ENCODE measurements at places on chromosomes 11 and 22.

DNA sequence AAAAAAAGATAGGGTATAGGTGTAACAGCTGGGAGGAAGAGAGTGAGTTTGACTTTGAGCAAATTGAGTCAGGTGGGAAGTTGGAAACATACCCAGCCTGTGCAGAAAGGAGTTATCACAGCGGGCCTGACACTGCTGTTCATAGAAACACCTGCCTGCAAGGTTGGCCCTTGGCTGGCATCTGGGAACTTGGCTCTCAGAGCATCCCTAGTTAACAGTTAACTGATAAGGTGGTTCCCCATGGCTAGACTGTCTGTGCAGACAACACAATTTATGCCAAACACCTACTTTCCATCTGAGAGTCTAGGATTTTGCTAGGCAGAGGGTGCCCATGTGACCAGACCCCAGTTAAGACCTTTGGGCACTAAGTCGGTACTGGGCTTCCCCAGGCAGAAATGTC is 31.4 kb downstream of the ADAMTS8 start:
- DNase-seq, result no peak

DNA sequence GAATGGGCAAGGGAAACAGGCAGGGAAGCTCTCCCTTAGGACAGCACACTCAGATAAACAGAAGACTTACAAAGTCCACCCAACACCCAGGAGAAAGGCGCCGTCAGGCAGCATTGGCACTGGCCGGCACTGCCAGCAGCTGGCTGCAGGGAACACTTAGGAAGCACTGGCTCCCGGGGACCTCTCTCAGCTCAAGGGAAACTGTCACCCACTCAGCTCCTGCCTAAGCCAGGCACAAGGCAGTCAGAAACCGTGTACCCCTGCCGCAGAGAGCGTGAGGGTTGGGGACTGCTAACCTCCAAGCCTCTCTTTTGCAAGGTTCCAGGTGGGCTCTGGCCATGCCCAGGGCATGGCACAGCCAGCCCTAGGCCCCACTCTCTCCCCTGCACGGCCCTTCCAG is 64.7 kb downstream of the DGCR2 start:
- DNase-seq, result no peak

- no peak for DNase-seq
Measured at GRCh38 chr11:111541254-111542061, 938 bp downstream of the LAYN start.

DNA sequence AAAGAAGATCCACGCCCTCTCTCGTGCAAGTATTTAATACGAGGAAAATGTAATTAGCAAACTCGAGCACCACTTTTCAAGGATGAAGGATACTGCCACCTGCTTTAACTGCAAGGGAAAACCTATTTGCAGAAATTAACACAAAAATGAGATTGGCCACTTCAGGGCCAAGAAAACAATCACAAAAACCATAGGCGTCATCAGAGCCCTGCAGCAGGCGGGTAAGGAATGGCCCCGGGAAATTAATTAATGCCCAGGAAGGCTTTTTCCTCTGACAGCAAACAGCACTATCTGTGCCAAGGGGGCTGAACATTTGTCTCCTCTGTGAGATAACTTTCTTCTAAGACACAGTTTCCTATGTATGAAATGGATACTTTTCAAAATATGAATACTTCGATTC is 255.7 kb downstream of the CTTN start:
- no peak for DNase-seq

DNA sequence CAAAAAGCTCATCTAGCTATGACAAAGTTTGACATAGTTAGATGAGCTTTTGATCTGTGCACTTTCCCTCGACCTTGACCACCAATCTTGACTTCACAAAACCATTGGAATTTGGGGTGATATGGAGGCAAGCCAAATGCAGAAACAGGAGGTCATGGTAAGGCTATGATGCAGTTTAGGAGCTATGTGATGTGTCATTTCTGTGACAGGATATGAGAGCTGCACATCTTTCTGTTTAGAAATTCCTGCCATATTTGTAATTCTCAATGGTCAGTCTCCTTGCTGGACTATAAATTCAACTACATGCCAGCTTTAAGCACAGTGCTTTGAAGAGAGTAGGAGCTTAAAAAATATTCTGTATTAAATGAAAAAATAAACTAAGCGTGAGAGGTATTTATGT is 12.9 kb downstream of the OR51B6 start:
- no peak for DNase-seq

DNA sequence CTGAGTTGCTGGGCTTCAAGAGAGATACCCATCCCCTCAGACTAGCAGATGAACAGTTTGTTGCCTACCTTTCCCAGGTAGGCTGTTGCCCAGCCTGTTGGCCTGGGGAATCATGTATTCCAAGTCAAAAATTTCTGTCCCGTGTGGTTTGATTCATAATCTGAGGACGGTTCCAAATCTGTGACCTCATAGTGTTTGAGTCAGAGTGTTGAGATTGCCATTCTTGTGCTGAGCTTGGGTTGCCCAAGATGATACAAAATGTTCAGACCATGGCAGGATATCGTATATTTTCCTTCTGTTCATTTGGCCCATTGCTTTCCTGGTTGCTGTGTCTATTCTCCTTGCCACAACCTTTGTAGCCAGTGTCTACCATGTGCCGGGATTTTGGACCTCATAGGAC is 64.3 kb downstream of the CYB5R2 start:
- no peak for DNase-seq

- no peak for DNase-seq
Measured at GRCh38 chr11:59262177-59262818, 49.6 kb upstream of the MPEG1 start.

GRCh38 chr11:113373306-113373705 is 14.3 kb upstream of the ANKK1 start:
- no peak for DNase-seq

GRCh38 chr11:4527926-4528325 is 17.1 kb upstream of the OR52M1 start:
- no peak for DNase-seq

DNA sequence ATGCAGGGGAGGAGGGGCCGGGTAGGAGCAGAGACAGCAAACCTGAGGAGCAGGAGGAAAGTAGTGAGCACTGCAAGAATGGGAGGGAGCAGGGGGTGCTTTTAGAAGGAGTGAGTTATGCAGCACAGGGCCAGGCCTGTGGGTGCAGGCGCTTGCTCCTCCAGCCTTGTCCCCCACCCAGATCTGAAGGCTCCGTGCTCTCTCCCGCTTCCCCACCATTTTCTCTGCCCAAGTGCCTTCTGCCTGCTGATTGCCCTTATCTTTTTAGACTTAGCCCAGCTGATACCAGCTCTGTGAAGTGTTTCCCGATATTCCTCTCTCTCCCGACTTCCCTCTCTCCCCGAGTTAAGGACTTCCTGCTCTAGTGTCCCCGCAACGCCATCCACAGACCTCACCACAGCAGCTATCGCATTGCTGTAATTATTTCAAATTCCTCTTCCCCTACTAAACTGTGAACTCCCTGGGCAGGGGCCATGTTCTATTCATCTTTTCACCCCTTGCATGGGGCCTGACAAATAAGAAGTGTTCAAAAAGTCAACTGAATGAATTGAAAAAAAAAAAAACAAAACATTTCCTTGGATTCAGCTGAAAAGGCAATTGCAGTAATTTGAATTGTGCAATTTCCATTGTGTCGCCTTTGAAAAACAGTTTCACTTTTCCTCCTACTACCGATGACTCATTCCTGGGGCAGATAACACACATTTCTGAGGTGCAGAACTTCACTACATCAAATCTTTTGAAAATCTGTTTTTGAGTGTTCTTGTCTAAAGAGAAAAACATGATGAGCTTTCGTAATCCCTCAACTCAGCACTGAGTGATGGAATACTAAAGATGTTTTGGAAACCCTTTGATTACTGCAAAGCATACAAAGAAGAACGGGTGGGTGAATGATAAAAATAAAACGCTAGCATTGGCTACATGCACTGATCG is 69.7 kb upstream of the BMAL1 start:
- DNase-seq, result peak; percentile 15

DNA sequence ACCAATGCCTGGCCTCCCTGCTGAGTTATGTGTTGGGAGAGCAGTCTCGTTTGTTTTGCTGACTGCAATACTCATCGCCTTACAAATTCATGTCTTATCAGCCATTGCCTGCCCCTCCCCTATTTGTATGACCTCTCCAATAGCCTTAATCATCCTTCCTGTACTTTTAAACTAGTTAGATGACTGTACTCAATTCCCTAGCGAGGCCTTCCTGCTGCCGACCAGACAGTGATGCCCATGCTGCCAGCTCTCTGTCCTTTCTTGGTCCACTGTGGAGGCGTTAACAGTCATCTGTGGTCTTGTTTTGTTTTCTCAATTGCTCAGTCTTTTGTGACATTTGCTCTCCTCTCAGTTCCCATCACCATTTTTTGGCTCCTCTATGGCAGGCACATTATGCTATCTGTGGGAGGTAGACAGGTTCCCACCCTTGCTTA is 20.3 kb upstream of the YPEL1 start:
- no peak for DNase-seq

- DNase-seq, result no peak
Measured at GRCh38 chr11:13761716-13762115, 93.2 kb downstream of the FAR1 start.

GRCh38 chr11:132784441-132784840 is 747.9 kb downstream of the OPCML start:
- no peak for DNase-seq

- no peak for DNase-seq
Measured at GRCh38 chr11:110160437-110160836, 67.2 kb downstream of the ZC3H12C start.

DNA sequence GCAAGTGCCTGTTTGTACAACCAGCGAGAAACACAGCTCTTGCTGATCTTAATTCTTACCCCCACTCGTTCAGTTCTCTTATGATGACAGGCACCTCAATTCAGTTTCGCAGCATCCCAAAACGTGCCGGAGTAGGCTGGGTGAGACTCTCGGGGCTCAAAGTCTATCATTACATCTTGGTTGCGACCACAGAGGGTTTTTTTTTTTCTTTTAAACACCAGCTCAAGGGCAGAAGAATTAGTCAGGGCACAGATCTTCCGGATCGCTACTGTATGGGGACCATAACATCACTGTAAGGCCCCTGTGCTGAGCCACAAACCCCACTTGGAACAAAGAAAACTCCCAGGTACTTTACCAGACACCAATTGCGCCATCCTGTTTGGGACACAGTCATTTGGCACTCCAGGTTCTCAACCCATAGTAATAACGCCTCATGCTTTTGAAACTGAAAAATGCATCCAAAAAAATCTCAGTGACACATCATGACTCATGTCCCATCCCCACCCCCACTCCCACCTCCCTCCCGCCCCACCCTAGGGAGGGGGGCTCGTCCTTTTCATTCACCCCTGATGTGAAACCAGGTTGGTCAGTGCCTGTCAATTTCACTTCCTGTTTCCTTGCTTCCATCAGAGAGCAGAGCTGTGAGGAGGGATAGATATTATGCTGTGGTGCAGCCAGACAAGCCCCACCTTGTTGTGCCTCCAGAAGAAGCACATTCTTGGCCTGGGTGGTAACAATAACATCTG is 41.0 kb upstream of the CD5 start:
- DNase-seq, result peak; percentile 79

DNA sequence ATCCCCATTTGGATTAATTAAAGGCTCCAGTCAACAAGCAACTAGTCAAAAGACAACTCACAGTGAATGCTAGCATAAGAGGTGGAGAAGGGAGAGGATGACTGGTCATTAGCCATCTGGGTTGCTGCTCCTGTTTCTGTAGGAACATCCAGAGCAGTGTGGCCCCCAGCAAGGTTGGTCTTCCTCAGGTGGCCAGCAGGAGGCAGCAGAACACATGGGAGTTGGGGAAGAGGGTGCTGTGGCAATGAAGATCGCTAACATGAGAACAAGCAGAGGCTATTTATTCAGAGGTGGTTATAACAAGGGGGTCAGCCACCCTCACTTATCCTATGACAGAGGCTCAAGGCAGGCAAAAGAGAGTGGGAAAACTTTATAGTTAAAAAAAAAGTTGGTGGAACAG is 21.3 kb downstream of the IZUMO1R start:
- DNase-seq, result peak; percentile 11

GRCh38 chr11:47611348-47611794 is 17.2 kb upstream of the C1QTNF4 start:
- DNase-seq, result no peak

GRCh38 chr11:44987506-44987905 is 36.8 kb upstream of the TP53I11 start:
- no peak for DNase-seq

GRCh38 chr11:58024601-58025091 is 965 bp downstream of the OR9Q1 start:
- DNase-seq, result no peak

DNA sequence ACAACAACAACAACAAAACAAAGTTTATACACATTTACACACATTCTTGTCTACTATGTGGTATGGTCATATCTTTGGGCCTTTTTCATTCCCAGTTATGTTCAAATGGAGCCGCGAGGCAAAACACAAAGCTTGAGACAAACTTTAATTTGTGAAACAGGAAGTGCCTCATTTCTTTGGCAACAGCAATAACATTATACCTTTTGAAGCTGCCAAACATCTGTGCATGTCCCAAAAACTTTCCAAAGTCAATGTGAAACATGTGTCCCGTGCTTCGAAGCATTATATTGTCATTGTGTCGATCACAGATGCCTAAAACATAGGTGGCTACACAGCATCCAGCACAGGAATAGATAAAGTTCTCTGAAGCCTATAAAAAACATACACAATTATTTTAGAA is 25.0 kb upstream of the RPS13 start:
- no peak for DNase-seq

DNA sequence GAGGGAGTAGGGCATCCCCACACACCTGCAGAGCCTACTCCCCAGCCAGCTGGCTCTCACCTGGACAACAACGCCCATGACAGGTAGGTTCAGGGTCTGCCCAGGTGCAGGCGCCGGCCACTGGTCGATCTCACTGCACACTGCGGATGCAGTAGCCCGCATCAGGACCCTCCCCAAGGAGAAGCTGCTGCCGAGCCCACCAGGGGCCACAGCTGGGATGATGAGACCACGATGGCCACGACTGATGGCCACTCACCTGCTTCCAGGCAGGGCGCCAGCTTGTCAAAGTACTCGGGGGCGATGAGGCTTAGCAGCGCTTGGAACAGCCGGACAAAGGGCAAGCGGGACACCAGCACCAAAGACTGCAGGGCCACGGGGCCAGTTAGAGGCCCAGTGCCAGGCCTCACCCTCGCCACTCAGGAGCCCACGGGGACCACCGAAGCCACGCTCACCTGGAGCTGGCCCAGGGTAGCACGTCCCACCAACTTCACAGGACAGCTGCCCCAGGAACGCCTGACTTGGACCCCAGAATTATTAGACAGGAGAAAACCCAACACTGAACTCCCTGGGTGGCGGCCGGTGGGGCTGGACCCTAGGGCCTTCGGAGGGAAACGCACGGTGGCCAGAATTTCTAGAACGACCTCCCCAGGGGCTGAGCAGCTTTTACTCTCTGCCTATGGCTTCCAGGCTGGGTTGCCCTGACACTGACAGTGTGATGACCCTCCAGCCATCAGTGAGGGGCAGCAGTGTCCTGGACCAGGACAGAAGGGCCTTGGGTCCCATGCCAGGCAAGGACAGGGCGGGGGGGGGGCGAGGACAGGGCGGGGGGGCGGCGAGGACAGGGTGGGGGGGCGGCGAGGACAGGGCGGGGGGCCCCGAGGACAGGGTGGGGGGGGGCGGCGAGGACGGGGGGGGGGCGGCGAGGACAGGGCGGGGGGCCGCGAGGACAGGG is 8.9 kb upstream of the PLXNB2 start:
- DNase-seq, result no peak

GRCh38 chr22:48981371-48982061 is 846.2 kb downstream of the BRD1 start:
- no peak for DNase-seq

Data from T-helper 2 cell (primary cell).